Central memory CD8-positive, alpha-beta T cell (primary cell): ENCODE measurements at places on chromosomes 5 and 9.
A peak's percentile ranks its signal among the peaks of the same experiment; 100 is the strongest.

- DNase-seq = no peak
These were observed 414.7 kb upstream of the CCNG1 start for GRCh38 chr5:163022582-163023128.

GRCh38 chr5:119356612-119357188 lies 881 bp downstream of the TNFAIP8 start:
- no peak for DNase-seq

- peak; percentile 4 for DNase-seq
These were observed 109.9 kb downstream of the PHF2 start for GRCh38 chr9:93686127-93686879.

- DNase-seq = no peak
These were observed 33.9 kb downstream of the CNOT8 start for GRCh38 chr5:154892369-154892771.

- DNase-seq = no peak
These were observed 261.4 kb upstream of the KLF4 start for GRCh38 chr9:107750741-107751566.

DNA sequence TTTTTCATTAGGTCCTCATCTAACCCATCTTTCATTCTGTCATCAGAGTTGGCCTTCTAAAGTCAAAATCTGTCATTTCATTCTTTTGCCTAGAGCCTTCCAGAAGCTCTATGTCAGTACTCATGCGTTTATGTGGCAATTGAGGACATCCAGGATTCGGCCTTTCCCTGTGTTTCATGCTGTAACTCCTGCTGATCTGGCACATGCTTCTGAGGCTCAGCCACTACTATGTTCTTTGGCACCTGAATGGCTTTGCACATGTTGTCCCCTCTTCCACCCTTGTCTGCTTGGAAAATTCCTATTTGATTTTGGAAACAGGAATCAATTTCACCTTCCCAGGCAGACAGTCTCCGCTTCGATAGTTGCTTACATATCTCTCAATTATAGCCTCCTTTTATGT lies 84.9 kb downstream of the GDNF start:
- no peak for DNase-seq

GRCh38 chr5:181036816-181037364 lies 3.2 kb upstream of the BTNL9 start:
- DNase-seq = no peak

DNA sequence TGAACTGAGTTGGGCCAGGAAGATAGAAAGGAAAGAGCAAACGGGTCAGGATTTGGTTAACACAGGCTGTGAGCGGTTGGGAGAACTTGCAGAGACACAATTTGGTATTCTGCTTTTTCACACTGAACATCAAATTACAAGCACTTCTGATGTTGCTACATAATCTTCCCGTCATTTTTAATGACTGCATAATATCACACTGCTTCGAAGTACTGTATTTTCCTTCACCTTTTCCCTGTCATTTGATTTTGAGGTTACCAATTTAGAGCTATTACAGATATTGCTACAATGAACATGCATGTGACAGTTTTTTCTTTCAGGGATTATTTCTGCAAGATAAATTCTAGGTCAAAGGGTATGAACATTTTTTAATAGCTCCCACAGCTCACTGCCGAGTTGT lies 71.4 kb upstream of the CPEB4 start:
- DNase-seq = no peak

- no peak for DNase-seq
These were observed 478.3 kb upstream of the FTMT start for GRCh38 chr5:121373371-121373770.

DNA sequence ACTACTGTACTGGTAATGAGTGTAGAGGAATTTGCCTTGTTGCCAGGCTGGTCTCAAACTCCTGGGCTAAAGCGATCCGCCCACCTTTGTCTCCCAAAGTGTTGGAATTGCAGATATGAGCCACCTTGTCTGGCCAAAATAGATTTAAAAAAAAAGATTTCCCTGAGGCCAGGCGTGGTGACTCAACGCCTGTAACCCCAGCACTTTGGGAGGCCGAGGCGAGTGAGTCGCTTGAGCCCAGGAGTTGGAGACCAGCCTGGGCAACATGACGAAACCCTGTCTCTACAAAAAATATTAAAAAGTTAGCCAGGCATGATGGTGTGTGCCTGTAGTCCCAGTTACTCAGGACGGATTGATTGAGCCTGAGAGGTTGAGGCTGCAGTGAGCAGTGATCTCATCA lies 62.5 kb downstream of the IPO11 start:
- DNase-seq = no peak

DNA sequence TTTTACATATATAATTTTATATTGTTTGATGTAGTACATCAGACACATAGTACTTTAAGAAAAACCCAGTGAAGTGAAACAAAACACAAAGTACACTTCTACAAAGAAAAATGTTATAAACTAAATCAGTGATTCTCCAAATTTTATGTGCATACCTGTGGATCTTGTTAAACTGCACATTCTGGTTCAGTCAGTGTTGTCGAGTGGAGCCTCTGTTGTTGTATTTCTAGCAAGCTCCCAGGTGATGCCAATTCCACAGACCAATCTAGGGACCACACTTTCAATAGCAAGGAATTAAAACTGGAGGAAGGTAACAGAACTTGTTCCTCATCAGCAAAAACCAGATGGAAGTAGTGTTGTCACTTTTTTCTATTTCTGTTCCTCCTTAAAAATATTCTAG lies 183.8 kb upstream of the CD180 start:
- no peak for DNase-seq

- no peak for DNase-seq
These were observed 64.1 kb downstream of the SLC1A3 start for GRCh38 chr5:36670548-36670947.

DNA sequence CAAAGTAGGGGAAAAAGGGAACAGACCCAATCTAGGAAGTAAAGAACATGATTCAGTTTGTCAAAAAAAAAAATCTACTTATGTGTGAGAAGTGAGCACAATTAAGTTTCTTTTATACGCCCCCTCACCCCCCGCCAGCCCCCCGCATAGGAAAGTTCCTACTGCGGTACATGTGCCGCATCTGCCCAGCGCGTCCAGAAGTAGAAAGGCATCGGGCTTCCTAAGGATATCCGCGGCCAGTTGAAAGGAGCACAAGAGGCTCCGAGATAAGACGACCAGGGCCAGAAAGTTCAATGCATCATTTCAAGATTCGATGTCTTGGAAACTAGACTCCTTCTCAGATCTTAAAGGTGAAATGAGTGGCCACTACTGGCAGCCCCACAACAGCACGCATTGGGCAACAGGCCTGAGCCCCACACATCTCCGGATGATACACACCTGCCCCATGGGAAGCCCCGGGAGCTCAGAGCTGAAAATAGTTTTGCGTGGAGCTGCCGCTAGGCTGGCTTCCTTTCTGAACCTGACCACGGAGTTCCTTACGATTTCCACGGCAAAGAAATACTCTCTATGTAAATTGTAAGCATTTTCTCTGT lies 203.9 kb downstream of the RAB3C start:
- DNase-seq = no peak

DNA sequence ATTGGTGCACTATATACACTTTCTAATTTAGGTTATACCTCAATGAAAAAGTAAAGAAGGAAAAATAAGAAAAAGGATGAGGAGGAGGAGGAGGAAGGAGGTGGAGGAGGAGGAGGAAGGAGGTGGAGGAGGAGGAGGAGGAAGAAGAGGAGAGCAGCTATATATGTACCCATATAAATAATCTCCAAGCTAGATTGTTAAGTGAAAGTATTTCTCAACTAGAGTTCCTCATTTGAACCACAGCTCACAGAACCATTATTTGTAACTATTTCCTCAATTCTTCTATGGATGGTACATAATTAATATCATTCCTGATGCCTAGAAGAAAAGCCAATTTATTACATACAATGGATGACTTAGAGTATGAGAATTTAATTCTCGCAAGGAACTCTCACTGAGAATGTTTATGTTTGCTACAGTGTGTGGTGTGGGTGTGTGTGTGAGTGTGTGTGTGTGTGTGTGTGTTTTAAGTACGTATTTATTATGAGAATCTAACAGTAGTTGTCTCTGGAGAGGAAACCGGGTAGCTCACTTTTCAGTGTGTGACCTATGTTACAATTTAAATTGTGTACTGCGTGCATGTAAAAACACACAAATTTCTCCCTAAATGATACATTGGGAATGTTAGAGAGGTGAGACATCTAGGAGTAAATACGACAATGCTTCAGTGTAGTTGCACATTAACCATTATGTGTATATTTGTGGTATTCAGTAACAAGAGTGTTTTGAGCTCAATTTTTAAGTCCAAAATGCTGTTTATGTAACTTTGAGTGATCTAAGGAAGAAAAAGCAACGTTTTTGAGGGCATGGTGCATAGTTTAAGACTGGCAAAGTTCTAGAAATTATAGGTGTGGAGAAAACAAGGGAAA lies 20.2 kb upstream of the NREP start:
- no peak for DNase-seq

- no peak for DNase-seq
These were observed 228.8 kb downstream of the AP3B1 start for GRCh38 chr5:78065663-78066062.

DNA sequence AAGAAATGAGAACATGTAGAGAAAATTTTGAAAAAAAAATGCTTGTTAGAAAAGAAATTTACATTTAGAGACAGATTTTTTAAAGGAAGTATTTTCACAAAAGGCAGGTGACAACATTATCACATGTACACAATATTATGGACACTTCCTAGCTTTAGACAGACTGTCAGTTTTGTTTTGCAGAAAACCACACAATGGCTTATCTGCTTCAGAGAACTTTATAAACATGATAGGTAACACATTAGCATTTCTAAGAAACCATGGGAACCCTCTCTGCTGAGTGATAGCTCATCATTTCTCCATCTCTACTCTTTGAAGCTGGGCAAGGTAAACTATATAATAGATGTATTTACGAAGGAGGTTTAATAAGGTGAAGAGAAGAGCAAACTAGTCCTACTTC lies 25.6 kb downstream of the POU5F2 start:
- no peak for DNase-seq

- DNase-seq = no peak
These were observed 49.8 kb downstream of the PRRT1B start for GRCh38 chr9:131594906-131595665.

GRCh38 chr5:83151821-83152220 lies 74.5 kb downstream of the XRCC4 start:
- DNase-seq = no peak

GRCh38 chr5:55446640-55447351 lies 88.0 kb downstream of the PLPP1 start:
- no peak for DNase-seq

GRCh38 chr5:169435506-169436229 lies 134.7 kb upstream of the SLIT3 start:
- no peak for DNase-seq

DNA sequence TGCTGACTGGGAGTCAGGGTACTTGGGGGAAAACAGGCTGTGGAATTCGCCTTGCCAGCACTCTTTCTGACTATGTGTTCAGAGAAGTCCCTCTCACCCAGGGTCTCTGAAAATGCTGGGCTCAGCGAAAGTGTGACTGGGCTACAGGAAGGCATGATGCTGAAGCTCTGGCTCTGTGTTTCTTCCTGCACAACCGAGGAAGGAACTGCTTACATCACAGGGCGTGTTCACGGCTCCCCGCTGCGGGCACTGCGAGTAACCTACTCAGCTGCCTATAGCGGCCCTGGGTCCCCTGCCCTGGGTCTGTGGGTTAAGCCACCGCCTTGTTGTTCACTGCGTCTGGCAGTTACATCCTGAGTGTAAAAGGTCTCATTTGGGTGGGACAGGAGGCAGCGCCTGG lies 222.4 kb upstream of the IRX4 start:
- no peak for DNase-seq

DNA sequence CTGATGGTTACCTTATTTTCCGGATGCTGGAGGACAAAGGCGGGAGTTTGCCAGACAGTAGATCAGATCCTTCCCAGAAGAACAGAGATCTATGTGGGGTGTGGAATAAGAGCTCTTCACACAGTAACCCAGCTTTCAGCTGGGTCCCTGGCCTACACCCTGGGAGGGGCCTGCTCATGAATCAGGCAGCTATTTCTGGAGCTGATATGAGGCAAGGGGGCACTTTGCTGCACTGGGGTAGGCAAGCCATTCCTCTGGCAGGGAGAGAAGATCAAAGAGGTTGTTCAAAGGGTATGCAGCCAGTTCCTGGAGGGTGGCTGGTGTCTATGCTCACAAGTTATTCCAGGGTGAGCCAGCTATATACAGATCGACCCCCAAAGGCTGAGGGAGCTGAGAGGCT lies 48.6 kb downstream of the CYSTM1 start:
- DNase-seq = no peak

- peak; percentile 7 for DNase-seq
These were observed 62.5 kb downstream of the MRPL36 start for GRCh38 chr5:1736889-1737711.

DNA sequence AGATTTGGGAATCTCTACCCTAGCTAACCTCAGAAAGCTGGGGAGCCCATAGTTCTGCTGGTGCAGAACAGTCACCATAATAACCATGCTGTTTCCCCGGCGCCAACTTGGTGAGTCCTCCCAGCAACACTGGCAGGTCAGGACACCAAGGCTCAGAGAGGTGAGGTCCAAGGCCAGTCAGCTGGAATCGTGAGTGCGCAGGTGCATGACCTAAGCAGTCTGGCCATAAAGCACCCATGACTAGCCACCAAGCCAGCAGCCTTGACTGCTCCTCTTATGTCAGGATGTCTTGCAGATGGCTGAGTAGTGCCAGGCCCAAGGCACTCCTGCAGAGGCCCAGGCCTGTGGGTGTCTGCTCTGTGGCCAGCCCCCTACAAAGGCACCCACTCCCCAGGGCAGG lies 2.6 kb downstream of the RNF44 start:
- no peak for DNase-seq

DNA sequence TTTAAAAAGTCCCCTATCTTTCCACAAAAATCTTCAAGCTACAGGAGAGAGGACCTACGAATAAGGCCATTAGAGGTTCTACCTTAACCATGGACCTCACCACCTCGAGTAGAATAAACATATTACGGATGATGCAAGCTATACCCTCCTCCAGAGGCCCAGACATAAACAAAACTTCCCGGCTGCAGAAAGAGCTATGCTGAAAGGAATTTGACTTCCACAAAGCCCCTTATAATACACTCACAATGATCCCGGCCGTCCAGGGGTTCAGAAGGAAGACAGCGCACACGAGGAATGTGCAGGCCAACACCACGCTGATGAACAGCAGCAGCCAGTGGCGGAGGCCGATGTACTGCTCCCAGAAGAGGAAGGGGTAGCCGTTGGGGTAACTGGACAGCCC lies 59.0 kb downstream of the PTCH1 start:
- DNase-seq = no peak

- DNase-seq = no peak
These were observed 54.3 kb downstream of the NUP214 start for GRCh38 chr9:131179561-131180219.

DNA sequence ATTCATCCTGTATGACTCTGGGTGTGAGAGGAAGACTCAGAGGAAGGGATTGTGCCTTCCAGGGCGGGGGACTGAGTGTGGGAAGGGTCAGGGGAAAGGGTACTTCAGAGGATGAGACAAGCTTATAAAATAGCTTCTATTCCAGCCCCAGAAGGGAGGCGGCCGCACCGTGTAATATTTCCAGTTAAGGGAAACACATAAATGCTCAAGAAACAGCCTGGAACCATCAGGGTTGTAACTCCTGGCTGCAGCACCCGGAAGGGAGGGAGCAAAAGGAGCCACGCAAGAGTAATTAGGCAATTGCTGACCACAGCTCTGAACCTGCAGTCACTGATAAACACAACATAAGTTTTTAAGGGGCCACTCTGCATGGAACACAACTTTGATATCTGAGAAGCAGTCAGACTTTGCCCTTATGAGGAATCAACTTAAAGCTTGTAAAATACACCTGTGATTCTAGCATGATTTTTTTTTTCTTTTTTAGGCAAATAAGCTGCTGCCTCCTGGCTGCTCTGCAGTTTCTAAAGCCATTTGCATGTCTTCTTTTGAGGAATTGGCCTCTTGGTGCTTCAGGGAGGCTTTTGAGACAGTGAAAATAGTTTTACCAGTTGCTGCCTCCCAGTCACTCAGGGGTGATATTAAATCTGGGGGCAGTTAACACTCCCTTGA lies 382.7 kb downstream of the ENC1 start:
- no peak for DNase-seq
